CD4-positive, alpha-beta T cell treated with Interleukin-6 for 4 hours (primary cell): ENCODE measurements at places on chromosomes 5 and 9.

DNA sequence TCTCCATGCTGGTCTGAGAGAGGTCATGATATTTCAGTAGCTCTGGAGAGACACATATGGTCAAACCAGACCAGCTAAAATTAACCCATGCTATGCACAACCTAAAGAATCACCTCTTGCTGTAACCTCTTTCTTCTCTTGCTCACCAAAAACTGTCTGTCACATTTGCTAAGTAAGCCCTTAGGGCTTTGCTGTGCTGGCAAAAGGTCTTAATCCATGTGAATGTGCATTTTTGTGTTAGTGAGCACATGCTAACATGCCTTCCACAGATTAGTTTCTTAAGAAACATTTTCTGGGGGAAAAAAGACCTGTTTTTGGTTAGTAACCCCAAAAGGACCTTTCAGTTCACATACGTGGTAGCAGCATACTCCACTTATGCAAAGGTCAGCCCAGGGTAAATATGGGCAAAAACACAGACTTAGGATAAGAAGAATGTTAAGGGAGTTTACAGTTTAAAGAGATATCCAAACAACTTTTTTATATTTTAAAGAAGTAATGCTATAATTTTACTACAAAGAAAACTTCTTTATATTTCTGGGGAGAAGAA is 124.2 kb upstream of the CCDC152 start:
- DNase-seq, result no peak

- no peak for DNase-seq
These were observed 102.0 kb upstream of the DMAC1 start for GRCh38 chr9:7901621-7902020.

DNA sequence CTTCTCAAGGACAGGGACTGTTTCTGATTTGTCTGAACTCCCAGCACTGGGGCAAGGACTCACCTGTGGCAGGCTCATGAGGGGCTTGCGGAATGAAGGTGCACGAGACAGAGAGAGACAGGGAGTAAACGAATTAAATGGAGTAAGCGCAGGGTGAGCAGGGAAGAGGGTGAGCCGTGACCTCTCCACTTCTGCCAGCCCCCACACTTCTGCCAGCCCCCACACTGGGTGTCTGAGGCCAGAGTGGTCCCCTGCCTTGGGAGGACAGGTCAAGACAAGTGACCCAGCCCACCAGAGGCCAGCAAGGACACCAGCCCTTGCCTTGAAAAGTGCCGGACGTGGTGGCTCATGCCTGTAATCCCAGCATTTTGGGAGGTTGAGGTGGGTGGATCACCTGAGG is 37.2 kb downstream of the DAB2IP start:
- DNase-seq, result no peak

DNA sequence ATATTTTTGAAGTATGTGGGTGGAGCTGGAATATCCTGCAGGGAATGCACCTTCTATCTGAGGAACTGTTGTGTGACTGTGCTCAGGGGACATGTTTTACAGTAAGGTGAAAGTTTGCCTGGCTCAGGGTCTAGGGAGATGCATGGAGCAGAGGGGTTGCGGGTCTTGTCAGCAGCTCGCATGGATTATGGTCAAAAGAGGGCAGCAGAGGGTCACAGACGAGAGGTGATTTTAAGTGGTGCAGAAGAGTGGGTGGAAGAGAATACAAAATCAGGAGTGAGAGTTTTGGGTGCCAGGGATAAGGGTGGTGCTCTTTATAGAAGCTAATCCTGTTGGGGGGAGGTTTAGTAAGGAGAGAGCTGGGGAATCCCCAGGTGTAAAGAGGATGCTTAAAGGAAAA is 53.5 kb upstream of the GRIN3A start:
- DNase-seq, result no peak

DNA sequence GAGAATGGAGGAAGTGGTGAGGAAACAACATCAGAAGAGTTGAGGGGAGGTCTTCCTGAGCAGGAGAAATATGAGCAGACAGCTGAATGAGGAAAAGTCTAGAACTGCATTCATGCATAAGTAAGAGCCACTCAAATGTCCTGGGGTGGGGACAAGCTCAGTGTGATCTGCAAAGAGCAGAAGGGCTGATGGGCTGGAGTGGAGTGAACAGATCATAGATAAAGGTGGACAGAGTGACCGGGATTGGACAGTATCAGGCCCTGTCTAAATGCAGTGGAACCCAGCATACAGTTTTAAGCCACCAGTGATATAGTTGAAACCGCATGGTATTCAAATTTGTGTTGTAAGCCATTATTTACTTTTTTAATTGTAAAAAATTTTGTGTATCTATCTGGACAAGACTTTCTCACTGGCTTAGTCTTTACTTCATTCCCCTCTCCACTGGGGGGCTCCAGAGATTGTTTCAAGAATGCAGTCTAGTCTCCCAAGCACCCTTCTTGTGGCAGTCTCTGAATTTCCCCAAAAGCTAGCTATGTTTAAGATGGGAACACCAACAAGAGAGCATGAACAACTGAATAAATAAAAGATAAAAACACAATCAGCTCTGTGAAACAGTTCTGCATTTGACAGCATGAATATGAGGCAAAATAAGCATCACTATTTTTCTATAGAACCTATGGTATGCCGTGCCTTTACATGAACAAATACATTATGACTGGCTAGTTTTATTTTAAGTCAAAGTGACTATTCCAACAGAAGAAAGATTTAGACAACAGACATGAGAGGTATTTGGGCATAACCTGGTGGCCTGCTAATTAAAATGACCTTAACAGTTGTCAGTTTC is 10.7 kb upstream of the STK32A start:
- no peak for DNase-seq

DNA sequence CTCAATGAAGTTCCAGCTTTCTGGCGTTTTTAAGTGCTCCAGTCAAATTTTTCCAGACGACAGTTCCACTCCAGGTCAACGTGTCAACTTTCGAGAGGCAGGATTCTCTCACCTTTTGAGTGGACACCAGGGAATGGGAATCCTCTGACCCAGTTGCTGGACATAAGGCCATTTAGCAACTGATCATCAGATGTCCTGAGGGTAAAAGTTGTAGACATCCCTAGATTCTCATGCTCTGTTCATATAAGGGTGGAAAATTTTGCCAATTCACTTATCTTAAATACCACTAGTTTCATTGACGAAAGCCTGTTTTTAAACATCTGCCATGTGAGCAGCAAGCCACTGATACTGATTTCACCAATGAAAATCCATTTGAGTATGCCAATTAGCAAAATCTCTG is 275.5 kb downstream of the MAST4 start:
- DNase-seq, result no peak

DNA sequence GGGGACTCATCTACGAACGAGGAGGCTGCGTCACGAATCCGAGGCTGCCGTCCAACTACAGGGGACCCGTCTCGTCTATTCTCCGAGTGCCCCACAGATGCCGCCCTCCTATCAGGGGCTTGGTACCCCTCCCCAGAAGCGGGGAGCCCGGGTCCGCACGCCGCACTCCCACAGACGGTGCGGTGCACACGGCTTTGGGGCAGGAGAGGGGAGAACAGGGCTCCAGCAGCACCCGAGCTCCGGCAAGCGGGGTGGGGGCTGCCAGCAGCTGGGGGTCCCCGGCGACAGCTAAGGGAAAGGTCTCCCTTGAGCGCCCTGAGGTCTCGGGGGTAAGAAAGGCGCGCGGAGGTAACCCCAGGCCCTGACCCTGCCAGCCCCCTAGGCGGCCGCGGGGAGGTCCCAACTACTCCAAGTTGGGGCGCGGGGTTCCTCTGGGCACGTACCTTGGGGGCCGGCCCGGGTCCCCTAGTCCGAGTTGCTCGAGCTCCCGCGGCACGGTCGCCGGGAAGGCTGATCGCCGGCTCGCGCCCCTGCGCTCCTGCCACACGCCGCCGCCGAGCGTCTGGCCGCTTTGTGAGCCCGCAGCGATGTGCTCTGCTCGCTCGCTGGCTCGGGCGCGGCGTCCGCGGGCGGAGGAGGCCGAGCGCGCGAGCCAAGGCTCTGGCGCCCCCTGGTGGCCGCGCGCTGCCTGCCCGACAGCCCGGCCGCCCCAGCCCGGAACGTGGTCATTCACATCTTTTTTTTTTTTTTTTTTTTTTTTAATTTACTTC is at the start of gene SPOCK1:
Gene SPOCK1 (minus strand): TSS at position 591 of the 770 bp plus-strand sequence.
- peak; percentile 36 for DNase-seq

GRCh38 chr9:128099932-128100491 is 27.5 kb downstream of the PTGES2 start:
- DNase-seq, result no peak

GRCh38 chr9:18319918-18320445 is 154.0 kb upstream of the ADAMTSL1 start:
- DNase-seq, result no peak

- peak; percentile 81 for DNase-seq
These were observed 4.5 kb upstream of the SET start for GRCh38 chr9:128684325-128685199.

DNA sequence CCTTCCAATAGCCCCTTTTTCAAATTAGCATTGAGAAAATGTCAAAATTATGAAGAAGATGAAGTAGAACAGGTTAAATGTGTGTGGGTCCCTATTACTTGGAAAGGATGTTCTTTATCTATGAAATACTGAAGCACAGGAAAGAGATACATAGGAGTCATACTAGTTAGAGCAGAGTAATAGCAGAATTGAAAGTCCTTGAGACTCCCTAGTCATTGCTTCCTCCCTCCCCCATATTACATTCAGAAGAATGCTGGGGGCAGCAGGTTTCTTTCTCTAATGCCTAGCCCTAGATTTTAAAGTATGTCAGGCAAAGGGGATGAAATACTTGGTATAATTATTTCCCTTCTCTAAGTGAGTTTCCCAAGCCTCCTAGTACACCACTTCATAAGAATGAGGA is 4.4 kb downstream of the ZCCHC9 start:
- DNase-seq, result no peak

GRCh38 chr5:174310243-174310642 is 264.7 kb downstream of the NSG2 start:
- no peak for DNase-seq

DNA sequence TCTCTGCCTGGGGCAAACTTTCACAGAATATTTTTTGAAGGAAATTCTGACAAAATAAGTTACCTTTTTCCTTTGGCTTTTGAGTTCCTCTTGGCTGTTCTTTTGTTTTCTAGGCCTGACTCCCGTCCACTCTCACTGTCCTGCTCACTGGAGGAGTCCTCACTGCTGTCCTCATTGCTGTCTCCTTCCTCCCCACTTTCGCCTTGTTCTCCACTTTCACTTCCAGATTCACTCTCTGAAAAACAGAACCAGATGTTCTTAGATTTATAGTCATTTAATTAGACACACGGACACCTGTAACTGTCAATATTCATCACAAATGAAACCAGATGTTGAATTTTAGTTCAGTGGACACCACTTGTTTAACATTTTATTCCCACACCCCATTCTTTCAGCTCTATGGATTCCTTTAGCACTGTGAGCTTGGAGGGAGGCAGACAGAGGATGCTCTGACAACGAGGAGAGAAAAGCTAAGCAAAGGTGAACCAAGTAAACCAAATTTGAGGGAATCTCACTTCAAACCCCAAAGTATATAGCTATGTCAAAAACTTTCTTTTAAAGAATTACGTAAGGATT is 180.7 kb downstream of the AP3B1 start:
- no peak for DNase-seq

GRCh38 chr5:95760273-95761191 is 29.4 kb downstream of the RHOBTB3 start:
- peak; percentile 10 for DNase-seq

- DNase-seq, result no peak
These were observed 12.0 kb downstream of the SAXO1 start for GRCh38 chr9:19020886-19021455.

- DNase-seq, result no peak
These were observed 786 bp downstream of the PCDHB5 start for GRCh38 chr5:141135718-141136266.

GRCh38 chr5:112636751-112637150 is 100.9 kb upstream of the APC start:
- no peak for DNase-seq

- DNase-seq, result no peak
These were observed 91.7 kb downstream of the MRPS30 start for GRCh38 chr5:44900273-44900954.

GRCh38 chr5:158758675-158759074 is 341.0 kb downstream of the EBF1 start:
- DNase-seq, result no peak

- no peak for DNase-seq
These were observed 59.2 kb downstream of the ADAMTS12 start for GRCh38 chr5:33832404-33833236.

DNA sequence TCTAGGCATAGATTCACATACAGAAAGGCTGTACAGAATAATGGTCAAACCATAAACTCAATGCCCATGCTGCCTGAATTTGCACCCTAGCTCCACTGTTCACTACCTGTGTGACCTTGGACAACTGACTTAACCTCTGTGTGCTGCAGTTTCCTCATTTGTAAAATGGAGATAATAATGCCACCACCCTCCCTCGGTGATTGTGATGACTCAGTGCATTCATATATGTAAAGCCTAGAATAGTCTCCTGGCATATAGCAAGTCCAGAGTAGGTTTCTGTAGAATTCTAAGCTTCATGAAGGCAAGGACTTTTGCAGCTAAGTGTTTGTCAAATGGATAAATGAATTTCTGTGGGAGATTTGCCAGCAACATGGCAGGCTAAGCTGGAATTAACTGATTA is 297.8 kb upstream of the NR4A3 start:
- no peak for DNase-seq
